ENCODE measurements at places on chromosomes 5 and 9. TPM values are rescaled to one million over a fixed set of nuclear protein-coding genes. Genes with fewer than 3 reads are reported as not detected.

GRCh38 chr5:104128348-104128747 lies 565.8 kb upstream of the NUDT12 start:
- no peak overlapping the region for H3K4me3 ChIP-seq
- no peak for DNase-seq
- no peaks in the 10 kb centered on the region for H3K36me3 ChIP-seq
- H3K27me3 ChIP-seq, result no peaks in the 10 kb centered on the region
- H3K4me1 ChIP-seq, result no peaks in the 10 kb centered on the region

DNA sequence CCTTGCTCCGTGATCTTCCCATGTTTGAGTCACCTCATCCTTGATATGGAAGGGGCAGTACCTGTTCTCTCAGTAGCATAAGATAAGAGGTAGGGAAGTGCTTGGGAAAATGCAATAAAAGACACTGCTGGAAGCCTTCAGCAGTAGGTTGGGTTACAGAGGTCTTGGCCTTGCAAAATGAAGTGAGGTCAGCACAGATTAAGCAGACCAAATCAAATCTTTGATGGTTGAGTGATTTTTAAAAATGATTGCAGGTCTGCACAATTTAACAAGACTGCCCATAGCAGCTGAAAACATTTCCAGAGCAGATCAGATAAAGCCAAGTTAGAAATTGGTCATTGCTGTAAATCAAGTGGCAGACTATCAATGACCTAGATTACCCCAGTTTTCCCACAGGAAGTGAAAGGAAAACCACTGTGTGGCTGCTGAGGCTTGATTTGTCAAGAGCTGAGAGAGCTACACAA lies 32.9 kb downstream of the PALM2AKAP2 start:
- no peak overlapping the region for H3K4me3 ChIP-seq
- no peak overlapping the region for H3K27ac ChIP-seq
- H3K36me3 ChIP-seq, result no peaks in the 10 kb centered on the region
- H3K4me1 ChIP-seq, result no peaks in the 10 kb centered on the region

DNA sequence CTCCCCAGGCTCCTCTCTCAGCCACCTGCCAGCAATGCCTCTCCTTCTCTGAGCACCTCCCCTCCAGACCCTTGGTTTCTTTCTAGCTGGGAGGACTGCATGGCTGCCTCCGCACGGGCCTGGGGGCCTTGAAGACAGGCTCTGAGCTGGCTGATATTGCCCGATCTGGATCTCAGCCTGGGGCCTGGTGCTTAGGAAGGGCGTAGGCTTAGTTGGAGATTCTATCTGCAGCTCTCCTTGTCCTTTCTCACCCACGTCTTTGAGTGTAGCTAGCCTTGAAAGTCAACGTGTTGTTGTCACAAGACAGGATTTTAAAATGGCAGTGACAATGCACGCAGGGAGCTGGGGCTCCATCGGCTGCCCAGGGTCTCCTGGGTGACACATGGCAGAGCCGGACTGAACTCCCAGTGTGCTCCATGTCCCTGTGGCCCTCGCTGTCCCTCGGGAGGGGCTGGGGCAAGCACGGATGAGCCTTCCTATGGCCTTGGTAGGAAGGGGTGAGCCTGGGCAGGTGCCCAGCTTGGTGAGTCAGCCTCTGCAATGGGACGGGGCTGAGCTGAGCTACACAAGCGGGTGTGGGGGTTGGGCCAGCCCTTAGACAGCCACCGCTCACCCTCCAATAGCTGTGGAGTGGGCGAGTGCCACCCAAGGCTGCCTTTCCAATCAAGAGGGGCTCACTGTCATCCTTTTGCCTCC lies 9.4 kb downstream of the ADAMTSL2 start:
- H3K4me1 ChIP-seq, result peaks cover 6% of the 10 kb centered on the region
- no peak overlapping the region for H3K4me3 ChIP-seq
- no peak overlapping the region for H3K27ac ChIP-seq

GRCh38 chr5:98365126-98365525 lies 408.3 kb upstream of the RGMB start:
- no peaks in the 10 kb centered on the region for H3K27me3 ChIP-seq
- H3K36me3 ChIP-seq, result no peaks in the 10 kb centered on the region
- peaks cover 3% of the 10 kb centered on the region for H3K4me1 ChIP-seq
- DNase-seq, result no peak
- no peak overlapping the region for H3K4me3 ChIP-seq
- no peak overlapping the region for H3K27ac ChIP-seq

DNA sequence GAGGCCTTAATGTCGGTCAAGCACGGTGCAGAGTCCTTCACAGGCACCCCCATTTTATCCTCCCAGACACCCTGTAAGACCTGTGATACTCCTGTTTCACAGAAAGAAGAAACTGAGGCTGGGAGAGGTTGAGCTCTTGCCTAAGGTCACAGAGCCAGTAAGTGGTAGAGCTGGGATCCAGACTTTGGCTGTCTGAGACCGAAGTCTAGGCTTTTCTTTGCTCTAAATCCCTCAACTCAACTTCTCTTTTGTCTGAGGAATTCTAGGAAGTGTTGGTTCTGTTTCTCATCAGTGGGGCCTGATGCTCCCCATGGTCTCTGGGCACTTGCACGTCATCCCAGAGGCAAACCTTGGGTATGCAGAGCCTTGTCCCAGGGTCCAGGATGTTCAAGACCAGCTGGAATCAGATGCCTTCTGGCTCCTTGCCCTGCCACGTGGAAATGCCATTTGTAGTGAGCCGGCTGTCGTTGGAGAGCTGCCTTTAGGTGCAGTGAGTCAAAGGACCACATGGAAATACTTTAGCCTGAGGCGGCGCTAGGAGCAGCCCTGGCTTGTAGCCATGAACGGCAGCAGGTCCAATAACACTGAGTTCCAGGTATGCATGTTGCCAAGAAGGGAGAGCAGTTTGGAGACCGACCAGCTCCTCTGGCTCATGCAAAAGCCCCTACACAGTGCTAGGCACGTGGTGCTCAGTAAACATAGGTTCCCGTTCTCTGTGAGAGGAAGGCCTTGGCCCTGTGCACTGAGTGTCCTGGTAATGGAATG lies 9.2 kb downstream of the DCANP1 start:
- DNase-seq, result no peak
- H3K36me3 ChIP-seq, result no peaks in the 10 kb centered on the region
- H3K27me3 ChIP-seq, result no peaks in the 10 kb centered on the region
- H3K4me3 ChIP-seq, result no peak overlapping the region
- no peak overlapping the region for H3K27ac ChIP-seq

DNA sequence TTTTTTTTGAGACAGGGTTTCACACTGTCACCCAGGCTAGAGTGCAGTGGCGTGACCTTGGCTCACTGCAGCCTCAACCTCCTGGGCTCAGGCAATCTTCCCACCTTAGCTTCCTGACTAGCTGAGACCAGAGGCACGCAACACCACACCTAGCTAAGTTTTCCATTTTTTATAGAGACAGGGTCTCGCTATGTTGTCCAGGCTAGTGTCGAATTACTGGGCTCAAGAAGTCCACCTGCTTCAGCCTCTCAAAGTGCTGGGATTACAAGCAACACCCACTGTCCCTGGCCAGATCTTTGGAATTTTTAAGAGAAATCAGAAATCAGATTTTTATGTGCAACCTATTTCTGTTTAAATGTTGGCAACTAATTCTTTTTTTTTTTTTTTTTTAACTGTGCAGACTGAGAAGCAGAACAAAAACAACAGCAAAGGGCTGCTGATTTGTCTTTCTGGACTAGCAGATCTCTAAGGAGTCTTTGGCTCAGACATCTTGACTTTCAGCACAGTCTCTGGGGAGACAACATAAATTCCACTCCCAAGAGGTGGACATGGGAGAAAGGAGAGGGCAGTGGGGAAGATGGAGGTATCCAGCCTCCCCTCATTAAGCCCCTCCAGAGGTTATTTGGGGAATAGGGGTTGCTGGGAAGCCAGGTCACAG lies 54.4 kb upstream of the FABP6 start:
- H3K4me3 ChIP-seq, result no peak overlapping the region
- H3K4me1 ChIP-seq, result peaks cover 14% of the 10 kb centered on the region
- H3K27me3 ChIP-seq, result no peaks in the 10 kb centered on the region
- no peak for DNase-seq
- H3K27ac ChIP-seq, result no peak overlapping the region
- no peaks in the 10 kb centered on the region for H3K36me3 ChIP-seq

ZNF366 gene
- total RNA-seq, result not detected

CD14 gene
- not detected for total RNA-seq

ERMP1 gene
- total RNA-seq, result 25.5 TPM

IL33 gene
- not detected for total RNA-seq

CD74 gene
- 9.8 TPM for total RNA-seq

LTC4S gene
- total RNA-seq, result not detected

THOC3 gene
- total RNA-seq, result 148 TPM

OR1Q1 gene
- not detected for total RNA-seq
